ENCODE measurements at places on chromosomes 16 and 17.
A peak's percentile ranks its signal among the peaks of the same experiment; 100 is the strongest.

DNA sequence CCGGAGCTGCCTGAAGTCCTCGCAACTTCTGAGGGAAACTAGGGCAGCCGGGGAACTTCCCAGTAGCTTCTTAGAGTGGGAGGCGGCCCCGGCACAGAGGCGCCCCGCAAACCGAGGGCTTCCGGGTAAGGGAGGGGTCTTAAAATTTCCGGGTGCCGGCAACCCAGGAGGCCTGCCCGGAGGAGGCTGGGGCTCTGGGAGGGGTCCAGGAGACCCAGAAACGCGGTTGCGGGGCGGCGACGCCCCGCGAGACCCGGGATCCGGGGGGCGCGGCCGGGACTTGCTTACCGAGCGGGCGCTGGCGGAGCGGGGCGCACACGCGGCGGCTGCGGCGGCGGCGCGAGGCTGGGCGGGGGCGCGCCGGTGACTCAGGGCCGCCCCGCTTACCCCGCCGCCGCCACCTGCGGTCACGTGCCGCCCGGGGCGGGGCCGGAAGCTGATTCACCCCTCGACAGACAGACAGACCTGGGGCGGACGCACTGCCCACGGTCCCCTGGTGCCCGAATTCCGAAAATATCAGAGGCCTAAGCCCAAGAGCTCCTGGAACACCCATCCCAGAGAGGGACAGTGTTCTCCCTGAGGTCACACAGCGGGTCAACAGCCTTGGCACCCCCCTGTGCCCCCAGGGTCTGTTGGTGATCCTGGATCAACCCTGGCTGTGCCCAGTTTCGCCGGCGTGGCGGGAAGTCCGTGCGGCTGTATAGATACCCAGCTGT, at the start of gene FAM83G:
Gene FAM83G, minus strand, starts transcription at position 344 of the 716 bp plus-strand sequence. CDS start 723 bp downstream, outside the sequence.
- peak; percentile 82 for DNase-seq

DNA sequence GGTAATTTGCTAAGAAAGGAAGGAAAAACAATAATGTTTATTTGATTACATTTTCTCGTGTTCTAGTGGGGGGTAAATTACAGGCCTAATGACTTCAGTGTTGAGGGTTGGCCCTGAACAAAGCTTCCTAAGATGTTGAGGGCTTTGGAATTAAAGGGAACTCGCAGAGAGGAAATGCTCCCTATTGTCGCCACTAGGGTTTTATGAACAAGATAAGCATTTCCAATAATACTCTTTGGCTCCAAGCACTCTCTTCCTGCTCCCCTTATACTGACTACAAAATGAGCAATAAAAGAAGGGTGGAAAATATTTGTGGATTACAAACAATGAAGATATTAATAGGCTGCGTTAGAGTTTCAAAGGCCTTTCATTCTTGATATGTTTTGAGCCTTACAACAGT, 363.6 kb downstream of the HS3ST3B1 start:
- DNase-seq: no peak

GRCh38 chr17:83202002-83203000, 122.9 kb downstream of the METRNL start:
- DNase-seq: no peak

GRCh38 chr16:87266846-87267245, 50.3 kb downstream of the C16orf95 start:
- DNase-seq: no peak

DNA sequence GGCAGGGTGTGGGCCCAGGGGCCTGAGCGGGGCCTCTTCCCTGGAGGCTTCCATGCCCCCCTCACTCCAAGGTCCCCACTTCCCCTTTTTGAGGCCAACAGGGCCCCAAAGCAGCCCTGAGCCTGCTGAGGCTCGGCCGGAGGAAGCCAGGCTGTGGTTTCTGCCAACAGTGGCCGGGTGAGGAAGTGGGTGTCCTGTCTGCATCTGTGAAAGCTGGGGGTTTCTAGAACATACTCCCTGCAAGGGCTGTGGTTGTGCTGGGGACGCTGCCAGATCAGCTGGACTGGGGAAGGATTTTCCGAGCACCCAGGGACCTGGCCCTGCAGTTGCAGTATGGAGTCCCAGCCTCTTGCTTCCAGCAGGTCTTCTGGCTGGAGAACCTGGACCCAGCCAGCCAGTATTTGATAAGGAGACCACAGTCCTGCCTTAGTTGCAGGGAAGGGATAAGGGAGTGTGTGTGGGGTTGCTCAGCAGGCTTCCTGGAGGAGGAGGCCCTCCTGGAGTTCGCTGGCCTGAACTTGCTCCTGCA, 15.7 kb downstream of the ADCY7 start:
- no peak for DNase-seq

DNA sequence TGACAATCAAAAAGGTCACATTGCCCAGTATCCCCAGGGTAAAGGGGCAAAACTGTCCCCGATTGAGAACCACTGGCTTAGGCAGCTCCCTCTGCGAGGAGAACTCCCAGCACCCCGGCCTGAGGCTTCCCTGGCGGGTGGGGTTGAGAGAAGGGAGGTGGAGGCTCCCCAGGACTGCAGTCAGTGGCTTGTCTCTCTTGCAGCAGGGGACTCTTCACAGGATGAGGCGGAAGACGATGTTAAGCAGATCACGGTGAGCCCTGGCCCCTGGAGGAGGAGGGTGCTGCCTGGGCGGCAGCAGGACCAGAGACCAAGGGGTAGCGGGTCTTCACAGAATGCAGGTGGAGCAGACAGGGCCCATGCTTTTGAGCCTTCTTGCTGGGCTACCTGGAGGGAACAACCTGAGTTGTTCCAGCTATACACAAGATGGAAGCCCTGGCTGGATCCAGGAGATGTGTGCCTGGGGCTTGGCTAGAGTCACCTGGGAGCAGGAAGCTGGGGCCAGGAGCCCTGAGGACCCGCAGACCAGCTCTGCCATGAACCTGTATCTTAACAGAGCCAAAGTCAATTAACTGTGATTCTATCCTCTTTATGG, 16.8 kb downstream of the POLR3E start:
- no peak for DNase-seq

- DNase-seq: no peak
These were observed 654 bp upstream of the SCNN1B start for GRCh38 chr16:23301251-23302044.

GRCh38 chr16:11053916-11054460, 109.6 kb downstream of the CLEC16A start:
- no peak for DNase-seq

- no peak for DNase-seq
These were observed 327.8 kb upstream of the MAF start for GRCh38 chr16:79928142-79928873.

- peak; percentile 12 for DNase-seq
These were observed 607 bp upstream of the NCOR1 start for GRCh38 chr17:16215965-16216316.

DNA sequence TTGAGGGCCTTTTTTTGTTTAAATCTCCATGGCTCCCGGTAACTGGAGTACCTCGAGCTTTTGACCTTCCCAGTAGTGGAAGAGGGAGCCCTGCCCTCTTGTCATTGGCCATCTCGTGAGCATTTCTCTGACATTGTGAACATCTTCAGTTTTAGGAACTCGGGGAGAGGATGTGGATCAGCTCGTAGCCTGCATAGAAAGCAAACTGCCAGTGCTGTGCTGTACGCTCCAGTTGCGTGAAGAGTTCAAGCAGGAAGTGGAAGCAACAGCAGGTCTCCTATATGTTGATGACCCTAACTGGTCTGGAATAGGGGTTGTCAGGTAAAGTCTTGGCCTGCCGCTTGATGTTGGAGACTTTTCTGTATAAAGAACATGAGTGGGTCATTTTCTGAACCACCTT, 24.3 kb downstream of the NTAN1 start:
- no peak for DNase-seq

DNA sequence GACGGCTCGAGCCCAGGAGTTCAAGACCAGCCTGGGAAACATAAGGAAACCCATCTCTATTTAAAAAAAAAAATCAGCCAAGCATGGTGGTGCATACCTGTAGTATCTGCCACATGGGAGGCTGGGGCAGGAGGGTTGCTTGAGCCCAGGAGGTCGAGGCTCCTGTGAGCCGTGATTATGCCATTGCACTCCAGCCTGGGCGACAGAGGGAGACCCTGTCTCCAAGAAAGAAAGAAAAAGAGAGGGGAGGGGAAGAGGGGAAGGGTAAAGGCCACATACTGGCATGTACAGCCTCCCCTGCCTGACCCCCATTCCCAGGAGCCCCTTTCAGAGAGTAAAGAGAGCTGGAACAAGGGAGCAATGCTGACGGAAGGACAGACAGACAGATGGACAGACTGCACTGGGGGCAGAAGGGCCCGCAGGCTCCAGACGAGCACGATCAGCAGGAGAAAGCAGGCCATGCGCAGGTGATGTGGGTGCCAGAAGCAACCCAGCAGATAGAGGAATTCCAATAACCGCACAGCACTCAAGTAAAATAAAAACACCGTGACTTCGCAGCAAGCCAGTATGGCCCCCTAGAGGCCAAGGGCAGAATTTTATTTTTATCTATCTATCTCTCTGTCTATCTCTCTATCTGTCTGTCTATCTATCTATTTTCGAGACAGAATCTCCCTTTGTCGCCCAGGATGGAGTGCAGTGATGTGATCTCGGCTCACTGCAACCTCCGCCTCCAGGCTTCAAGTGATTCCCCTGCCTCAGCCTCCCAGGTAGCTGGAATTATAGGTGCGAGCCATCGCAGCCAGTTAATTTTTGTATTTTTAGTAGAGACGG, 27.1 kb upstream of the SNN start:
- no peak for DNase-seq

DNA sequence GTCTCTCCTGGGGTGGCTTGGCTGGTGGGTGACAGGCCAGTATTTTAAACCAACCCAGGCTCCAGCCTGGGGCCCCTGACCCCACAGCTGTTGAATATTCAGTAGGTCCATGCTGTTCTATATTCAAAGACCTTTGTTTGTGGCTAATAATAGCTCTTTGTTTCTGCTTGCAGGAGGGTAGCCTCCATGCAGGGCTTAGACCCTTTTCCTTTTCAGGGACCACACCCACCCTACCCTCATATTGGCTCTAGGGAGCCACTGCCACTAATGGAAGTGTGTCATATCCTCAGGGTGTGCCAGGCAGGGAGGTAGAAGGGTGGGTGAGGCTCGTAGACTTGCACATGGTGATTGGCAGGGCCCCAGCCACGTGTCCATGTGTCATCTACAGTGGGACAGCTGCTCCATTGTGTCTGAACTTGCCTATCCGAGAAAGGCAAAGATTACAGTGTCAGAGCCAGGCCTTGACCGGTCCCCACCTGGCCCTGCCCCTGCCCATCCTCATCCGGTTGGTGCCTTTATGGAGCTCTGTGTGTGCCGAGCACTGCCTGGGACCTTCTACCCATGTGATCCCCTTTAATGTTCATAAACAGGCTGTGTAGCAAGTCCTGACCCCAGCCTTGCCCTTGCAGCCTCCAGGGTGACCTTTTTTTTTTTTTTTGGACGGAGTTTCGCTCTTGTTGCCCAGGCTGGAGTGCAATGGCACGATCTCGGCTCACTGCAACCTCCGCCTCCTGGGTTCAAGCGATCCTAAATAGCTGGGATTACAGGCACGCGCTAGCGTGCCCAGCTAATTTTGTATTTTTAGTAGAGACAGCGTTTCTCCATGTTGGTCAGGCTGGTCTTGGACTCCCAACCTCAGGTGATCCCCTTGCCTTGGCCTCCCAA, 22.1 kb downstream of the TMC7 start:
- DNase-seq: no peak

- no peak for DNase-seq
These were observed 132.4 kb upstream of the CHMP6 start for GRCh38 chr17:80859002-80859941.

- DNase-seq: no peak
These were observed 478.2 kb upstream of the EEF2KMT start for GRCh38 chr16:5575646-5576245.

- no peak for DNase-seq
These were observed 232.2 kb downstream of the ZNF423 start for GRCh38 chr16:49623501-49624266.

- no peak for DNase-seq
These were observed 23.7 kb downstream of the CNGB1 start for GRCh38 chr16:57947261-57947660.

- no peak for DNase-seq
These were observed 24.4 kb upstream of the SMG1 start for GRCh38 chr16:18950469-18951185.

- no peak for DNase-seq
These were observed 3.9 kb upstream of the RAB40B start for GRCh38 chr17:82702231-82702927.

DNA sequence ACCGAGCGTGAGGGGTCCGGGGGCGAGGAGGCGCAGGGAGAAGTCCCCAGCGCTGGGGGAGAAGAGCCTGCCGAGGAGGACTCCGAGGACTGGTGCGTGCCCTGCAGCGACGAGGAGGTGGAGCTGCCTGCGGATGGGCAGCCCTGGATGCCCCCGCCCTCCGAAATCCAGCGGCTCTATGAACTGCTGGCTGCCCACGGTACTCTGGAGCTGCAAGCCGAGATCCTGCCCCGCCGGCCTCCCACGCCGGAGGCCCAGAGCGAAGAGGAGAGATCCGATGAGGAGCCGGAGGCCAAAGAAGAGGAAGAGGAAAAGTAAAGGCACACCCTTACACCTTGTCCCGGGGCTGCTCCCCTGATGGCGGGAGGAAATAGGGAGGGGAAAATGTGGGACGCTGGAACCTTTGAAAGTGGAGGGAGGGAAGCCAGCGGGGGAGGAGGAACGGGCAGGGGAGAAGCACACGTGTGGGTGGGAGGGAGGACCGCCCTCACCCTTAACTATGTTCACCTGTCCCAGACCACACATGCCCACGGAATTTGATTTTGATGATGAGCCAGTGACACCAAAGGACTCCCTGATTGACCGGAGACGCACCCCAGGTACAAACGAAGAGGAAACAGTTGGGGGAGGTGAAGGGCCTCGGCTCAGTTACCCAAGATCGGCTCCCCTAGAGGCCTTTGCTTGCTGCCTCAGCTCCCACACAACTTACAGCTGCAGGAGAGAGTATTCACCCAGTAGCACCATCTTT, 916 bp downstream of the PAGR1 start:
- no peak for DNase-seq

DNA sequence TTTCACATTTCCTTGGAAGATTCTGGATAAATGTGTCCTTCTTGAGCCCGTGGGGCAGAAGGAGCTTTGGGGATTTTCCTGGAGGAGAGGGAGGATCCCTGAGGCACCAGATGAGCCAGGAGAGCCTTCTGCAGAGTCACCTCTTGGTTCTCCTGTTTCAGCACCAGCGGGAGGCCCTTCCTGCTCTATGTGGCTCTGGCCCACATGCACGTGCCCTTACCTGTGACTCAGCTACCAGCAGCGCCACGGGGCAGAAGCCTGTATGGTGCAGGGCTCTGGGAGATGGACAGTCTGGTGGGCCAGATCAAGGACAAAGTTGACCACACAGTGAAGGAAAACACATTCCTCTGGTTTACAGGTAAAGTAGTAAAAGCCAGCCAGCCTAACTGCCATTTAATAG, 77.1 kb downstream of the ARSG start:
- DNase-seq: no peak
